ENCODE measurements at places on chromosomes 6 and 20.

DNA sequence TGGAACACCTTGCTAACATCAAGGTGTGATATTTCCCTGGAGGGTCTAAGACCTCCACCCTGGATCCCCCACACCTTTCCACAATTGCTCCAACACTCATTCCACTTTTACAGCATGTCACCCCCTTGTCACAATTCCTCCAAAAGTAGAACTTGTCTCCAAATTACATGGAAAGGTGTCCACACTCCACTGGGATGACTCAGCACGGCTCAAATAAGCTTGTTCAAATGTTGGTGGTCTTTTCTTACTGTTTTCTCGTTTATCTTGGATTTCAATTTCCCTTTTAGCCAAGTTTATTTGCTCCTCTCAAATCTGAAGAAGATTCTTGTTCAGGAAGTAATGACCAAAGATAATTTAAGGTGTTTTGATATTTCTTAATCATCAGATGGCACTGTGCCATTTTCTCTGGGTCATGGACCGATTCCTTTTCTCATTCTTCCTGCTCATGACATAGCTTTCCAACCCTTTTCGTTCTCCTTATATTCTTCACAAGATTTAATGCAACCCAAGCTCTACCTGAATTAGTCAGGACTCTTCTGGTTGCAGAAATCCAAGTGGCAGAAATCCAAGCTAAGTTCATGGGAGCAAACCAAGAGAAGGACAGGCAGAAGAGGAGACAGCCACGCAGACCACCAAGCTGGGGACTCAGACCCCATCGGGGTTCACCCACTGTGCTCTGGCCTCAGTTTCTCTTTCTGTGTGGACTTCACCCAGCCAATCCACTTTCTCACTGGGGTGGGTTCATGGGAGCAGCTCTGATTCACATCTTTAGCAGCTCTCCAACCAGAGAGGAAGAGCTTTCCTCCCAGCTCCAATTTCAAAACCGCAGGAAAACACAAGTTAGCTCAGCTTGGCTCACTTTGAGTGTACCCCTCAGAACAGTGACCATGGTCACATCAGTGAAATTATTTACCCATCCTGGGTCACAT lies 110.5 kb upstream of the CDYL start:
- DNase-seq, result no peak

DNA sequence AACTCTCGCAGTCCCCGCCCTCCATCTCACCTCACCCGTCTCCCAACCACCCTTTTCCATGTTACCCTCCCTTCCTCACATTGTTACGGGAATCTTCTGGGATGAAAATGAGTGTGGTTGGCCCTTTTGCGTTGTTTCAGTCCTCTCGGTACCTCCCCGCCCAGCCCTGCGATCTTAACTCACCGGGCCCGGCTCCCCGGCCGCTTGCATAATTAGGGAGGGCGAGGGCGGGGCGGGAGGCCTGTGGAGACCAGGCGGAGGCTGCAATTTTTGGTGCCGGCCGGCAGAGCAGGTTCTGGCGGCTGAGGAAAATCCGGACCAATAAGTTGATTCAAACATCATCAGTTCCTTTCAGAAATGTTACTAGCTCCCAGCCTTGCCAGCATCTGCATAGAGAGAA lies 25.2 kb downstream of the TFAP2B start:
- no peak for DNase-seq

DNA sequence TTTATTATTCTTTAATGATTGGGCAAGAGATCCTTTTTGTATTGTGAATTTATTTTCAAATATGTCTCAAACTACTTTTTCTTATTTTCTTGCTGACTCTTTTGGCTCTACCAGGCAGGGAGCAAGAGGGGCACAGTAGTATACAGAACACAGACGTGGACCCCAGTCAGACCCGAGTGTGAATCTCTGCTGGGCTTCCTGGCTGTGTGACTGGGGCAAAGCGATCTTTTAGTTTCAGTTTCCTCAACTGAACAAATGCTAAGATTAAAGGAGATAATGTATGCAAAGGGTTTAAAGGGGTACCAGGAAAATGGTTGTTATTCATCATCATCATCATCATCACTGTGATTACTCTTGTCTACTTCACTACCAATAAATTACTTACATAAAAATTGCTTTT lies 317.5 kb downstream of the HIVEP2 start:
- no peak for DNase-seq

DNA sequence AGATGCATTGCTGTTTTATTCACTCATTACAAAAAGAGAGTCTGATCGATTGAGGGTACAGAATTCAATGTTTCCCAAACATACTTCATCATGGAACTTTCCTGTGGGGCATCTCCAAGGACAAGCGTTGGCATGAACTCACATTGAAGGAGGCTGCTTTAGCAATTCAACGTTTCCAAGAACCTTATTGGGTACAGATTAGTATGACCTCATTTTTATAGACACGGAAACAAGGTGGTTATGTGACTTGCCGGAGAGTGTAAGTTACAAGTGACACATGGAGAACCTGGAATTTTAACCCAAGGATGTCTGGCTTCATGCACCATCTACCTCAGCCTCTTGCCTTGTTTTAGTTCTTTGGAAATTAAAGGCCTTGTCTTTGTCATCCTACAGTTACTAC lies 8.8 kb downstream of the GPR31 start:
- DNase-seq, result no peak

- DNase-seq, result no peak
Measured at GRCh38 chr6:40408786-40409542, 178.2 kb downstream of the LRFN2 start.

DNA sequence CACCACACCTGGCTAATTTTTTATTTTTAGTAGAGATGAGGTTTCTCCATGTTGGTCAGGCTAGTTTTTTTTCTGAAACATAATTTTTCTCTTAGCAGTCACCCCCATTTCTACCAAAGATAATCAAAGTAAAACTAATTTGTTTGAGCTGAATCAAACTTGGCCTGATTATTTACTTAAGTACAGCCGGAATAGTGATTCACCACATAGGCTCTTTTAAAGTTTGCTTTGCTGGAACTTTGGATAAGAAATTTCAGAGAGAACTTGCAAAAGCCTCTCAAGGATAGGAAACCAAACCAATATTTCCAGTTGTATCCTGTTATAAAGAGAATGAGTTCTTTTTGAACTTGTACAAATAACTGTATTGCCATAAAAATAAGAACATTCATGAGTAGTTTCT lies 105.0 kb upstream of the SYNCRIP start:
- DNase-seq, result no peak

DNA sequence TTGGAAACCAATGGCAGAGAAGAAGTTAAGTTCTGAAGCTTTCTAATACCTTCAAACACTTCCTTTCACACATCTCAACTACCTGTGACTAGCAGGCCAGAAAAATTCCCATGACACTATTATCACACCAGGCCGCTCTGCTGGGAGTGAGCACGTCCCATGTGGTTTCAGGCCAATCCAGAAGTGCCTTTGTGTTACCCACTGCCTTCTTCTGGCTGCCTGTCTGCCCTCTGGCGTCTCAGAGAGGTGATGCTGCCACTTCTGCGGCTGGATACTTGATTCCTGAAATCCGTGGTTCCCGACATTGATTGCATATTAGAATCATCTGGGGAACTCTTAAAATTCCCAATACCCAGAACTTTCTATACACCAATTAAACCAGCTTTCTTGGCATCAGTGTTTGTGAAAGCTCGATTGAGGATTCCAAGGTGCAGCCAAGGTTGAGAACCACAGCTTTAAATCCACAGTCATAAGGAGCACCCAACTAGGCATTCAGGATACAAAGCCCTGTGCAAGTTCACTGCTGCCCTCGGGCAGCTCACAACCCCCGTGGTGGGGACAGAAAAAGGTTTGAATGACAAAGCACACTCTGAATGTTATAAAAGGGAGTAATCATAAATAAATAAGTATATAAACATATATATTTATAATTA lies 65.6 kb downstream of the STMND1 start:
- DNase-seq, result no peak

DNA sequence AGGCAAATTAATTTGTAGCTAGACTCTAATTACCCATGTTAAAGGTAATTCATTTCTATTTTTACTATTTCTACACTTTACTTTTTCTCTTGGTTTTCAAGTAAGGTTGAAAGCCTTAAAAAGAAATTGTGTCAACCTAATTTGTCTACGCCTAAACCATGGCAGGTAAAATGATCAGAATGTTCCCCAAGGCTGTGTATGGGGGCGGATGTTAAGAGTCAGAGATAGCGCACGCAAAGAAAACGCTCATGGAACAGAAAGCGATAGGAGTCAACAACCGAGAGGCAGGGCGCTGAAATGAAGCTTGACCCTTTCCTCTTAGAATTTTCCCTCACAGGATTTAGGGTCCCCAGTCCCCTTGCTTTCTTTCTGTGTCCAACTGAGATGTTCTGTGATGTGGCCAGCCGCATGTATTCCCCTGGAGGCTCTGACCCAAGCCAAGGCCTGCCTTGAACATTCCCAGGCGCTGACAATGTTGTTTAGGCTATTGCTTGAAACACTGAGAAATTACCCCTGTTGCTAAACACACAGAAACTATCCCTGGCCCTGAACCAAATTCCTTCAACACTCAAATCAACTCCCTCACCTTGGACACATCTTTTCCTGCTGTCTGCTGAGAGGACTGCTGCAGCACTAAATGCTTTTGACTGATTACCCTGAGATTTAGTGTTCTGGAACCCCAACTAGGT lies 10.9 kb downstream of the PSMB1 start:
- no peak for DNase-seq

DNA sequence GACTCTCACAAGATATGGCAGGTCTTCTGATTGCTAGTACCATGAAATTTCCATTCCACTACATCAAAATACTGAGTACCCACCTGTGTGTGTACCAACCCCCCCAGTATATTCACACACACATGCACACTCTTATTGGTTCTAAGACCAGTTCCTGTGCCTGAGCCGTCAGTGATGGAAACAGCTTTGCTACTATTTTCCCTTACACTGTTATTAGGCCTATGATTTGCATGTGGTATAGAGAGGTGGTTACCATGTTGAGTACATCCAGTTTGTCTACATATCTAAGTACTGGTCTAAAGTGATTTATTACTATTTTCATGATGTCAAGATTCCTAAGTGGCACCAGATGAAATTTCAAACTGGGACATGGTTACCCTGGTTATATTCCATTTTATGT lies 459.9 kb downstream of the BCKDHB start:
- DNase-seq, result no peak

- DNase-seq, result no peak
Measured at GRCh38 chr6:119454714-119455113, 105.2 kb upstream of the MAN1A1 start.

DNA sequence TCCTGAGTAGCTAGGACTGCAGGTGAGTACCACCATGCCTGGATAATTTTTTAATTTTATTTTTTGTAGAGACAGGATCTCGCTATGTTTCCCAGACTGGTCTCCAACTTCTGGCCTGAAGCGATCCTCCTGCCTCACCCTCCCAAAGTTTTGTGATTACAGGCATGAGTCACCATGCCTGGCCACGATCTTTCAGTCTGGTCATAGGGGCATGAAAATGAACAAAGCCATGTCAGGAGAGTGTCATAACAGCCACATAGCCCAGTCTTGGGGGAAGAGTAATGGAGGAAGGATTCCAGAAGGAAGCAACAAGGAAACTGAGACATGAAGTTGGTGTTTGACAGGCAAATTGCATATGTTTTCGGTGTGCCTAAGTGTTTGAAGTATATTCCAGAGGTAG lies 17.0 kb upstream of the SNX3 start:
- DNase-seq, result no peak

DNA sequence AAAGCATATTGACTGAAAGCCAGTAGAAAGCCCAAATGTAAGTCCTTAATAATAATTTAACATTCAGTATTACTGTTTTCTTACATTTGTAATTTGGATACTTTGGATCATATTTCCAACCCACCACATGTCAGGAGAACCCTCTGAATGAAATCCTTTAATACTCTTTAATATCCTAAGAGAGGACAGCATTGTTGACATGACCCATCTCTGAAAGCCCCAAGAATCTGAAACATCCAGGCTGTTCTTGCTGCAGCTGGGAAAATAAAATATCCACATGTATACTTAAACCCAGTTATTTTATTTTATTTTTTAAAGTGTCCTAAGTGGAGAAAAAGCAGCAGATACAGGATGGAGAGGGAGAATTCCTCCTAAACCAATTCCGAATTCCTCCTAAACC lies 130.8 kb upstream of the RIPOR2 start:
- no peak for DNase-seq

- DNase-seq, result no peak
Measured at GRCh38 chr20:35316086-35316485, 23.9 kb upstream of the FAM83C start.

DNA sequence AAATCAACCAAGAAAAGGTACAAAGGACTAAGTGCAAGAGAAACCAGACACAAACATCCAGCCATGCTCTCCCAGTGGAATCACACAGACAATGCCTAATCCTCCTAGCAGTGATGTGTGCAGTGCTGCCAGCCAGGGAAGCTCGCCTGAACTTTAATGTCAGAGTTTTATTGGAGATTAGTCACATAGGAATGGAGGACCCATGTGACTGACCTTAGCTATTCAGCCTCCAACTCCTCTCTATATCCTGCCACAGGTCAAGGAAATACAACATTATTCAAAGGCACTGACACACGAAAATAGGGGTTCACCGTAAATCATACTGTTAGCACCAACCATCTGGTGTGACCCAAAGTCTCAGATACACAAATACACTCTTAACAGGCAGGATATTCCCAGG lies 684.6 kb downstream of the DOK5 start:
- DNase-seq, result no peak
